ENCODE measurements at places on chromosomes 6 and 20. TPM values are rescaled to one million over a fixed set of nuclear protein-coding genes. Genes with fewer than 3 reads are reported as not detected.

DNA sequence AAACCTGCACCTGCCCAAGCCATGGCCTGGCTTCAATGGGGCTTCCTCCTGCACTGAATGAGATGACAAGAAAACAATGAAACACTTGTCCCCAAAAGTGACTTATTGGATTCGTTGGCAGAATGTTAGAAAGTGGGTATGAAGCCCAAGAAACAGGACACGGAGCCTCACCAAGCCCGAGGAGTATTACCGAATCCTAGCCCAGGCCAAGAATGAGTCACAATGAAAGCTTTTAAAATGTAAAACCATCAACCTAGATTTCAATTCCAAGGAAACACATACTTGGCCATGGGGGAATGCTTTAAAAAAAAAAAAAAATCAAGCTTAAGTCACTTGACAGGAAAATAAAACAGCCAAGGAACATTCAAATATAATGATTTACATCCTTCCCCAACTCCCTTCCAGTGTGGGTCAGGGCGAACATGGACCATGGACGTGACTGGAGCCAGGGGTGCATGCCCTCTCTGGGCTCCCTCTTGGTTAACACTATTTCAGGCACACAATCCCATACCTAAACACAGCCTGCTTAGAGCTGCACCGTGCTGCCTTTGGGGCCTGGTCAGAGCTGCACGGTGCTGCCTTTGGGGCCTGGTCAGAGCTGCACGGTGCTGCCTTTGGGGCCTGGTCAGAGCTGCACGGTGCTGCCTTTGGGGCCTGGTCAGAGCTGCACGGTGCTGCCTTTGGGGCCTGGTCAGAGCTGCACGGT is 3.1 kb upstream of the STX16 start:
- DNase-seq: no peak

DNA sequence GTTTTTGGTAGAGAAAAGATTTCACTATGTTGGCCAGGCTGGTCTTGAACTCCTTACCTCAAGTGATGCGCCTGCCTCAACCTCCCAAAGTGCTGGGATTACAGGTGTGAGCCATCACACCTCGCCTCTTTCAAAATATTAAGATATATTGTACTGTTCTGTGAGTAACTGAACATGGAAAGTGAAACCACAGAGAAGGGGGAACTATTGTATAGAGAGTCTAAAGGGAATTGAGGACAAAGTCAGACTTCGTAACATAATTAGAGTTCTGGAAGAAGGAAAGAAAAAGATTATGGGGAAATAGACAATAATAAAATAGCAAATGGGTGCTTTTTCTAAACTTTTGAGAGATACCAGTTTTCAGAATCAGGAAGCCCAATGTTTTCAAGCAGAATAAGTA is 17.4 kb upstream of the AKAP7 start:
- no peak for DNase-seq

- DNase-seq: no peak
Observed at GRCh38 chr6:37513155-37513554, 13.5 kb upstream of the CCDC167 start.

DNA sequence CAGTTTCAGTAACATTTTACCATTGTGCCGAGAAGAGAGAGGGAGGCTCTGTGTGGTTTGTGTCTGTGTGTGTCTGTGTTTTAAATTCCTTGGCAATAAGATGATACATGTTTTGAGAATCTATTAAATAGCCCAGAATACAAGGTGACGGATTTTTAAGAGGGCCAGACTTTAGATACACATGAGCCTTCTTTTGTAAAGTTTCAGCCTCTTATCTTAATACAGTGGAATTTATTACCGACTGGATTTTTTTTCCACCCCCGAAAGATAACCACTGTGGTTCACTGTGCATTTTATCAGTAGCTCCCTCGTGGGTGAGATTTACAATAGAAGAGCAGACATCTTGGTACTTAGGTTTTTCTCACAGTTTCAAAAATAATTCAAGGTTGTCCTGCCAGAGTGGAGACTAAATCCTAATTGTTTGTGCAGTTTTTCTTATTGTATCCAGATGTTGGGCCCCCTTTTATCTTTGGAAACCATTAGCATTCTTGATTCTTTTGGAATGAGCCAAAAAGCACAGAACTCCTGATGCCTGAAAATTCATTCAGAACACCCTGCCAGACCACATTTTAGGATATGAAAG is 49.9 kb downstream of the STK4 start:
- DNase-seq: no peak

DNA sequence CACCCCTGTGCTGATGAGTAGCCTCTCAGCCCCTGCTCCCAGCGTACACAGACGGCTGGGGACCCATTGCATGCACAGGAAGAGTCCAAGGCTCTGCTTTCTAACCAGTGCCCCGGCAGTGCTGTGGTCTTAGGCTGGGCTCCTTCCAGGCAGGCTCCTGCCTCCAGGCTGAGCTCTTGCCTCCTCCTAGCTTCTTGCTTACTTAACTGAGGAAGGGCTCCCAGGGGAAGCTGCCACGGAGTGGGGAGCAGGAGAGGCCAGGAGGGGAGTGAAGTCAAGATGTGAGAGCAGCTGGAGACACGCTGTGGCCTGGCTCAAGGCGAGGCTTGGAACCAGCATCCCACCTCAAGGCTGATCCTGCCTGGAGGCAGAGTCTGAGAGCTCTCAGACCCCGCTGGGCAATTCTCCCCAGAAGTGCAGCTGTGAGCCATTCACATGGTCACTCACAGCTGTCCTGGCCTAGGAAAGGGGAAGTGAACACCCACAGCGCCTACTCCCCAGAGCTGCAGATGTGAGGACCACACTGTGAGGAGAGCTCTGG is 141.0 kb downstream of the TBXT start:
- DNase-seq: no peak

- DNase-seq: no peak
Observed at GRCh38 chr6:140533526-140533925, 1159.1 kb upstream of the CITED2 start.

DNA sequence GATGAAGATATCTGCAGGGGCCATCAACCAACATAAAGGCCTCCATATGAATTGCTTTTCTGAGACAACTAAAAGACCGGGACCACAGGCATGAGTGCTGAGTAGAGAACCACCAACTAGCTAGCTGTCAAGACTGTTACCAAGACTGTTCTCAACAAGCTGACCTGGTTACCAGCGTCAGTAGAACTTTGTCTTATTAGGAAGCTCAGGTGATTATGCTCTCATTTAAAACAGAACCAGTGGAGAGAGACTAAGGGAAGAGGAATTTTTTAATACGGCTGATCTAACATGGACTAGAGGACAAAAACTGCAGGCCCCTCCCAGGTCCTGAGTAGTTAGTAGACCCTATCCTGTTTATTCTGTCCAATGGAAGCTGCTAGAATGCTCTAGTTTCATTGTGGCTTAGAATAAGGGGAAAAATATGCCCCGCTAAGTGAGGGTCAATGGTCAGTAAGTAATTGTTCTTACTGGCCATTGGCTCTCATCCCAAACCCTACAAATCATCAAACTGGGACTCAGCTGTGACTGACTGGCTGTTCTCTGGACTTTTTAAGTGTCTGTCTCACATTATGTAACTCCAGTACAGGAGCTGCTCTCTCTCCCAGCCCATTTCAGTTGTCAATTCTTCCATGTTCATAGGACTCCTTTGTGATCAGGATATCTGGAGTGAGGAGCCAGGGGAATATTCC is 3.8 kb upstream of the DYNLRB1 start:
- DNase-seq: no peak

GRCh38 chr6:16731478-16732051 is 29.7 kb downstream of the ATXN1 start:
- DNase-seq: no peak

- DNase-seq: no peak
Observed at GRCh38 chr20:53330601-53331140, 263.0 kb downstream of the ZNF217 start.

- no peak for DNase-seq
Observed at GRCh38 chr6:43767553-43768505, 2.2 kb upstream of the VEGFA start.

DNA sequence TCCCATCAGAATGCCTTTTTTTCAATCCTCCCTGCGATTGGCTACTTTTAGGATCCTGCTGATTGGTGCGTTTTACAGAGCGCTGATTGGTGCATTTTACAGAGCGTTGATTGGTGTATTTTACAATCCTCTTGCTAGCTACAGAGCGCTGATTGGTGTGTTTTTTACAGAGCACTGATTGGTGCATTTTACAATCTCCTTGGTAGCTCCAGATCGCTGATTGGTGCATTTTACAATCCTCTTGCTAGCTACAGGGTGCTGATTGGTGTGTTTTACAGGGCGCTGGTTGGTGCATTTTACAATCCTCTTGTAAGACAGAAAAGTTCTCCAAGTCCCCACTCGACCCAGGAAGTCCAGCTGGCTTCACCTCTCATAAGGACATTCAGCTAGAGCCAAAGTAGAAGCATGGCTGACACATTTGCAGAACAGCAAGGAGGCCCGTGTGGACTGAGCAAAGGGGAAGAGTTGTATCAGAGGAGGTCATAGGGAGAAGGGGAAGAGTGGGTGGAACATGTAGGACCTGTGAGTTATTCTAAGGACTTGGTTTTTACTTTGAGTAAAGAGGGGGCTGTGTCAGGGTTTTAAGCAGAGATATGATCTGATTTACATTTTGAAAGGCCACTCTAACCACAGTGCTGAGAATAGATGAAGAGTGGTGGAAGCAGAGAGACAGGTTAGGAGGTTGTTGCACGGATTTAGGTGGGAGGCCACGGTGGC is 2.6 kb downstream of the ALDH5A1 start:
- no peak for DNase-seq

- DNase-seq: no peak
Observed at GRCh38 chr6:161066511-161066910, 74.9 kb downstream of the MAP3K4 start.

GRCh38 chr20:49455691-49456090 is 26.8 kb downstream of the KCNB1 start:
- DNase-seq: no peak

DNA sequence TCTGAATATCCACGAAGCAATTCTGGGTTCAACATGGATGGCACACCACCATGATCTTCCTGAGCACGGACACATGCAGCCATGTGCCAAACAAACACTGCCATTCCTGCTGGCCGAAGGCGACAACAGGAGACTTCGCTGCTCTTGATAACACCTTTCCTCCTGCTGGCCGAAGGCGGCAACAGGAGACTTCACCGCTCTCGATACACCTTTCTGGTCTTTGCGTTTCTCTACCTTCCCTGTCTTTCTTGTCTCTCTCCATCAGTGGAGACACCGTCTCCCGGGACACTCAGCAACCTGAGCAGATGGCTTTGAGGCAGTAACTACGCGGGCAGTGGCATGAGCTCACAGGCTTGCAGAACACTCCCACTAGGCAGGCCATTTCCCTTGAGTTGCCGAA is 54.9 kb upstream of the MPC1 start:
- no peak for DNase-seq

DNA sequence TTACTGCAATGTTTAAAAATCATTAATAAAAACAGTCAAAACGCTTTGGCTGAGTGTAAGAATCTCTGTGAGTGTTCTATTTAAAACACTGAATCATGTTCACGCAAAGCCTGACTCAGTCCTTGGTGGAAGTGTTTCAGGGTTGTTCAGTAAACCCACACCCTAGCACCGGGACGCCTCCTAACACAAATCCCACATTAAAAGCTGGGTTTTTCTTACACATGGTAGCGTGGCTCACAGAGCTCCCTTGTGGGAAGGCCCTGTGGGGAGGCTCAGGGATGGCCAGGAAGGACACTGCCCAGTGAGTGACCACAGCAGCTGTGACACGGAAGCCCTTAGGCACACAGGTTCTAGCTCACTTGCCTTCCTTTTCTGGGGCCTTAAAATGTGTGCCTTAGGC is 80.2 kb downstream of the GMPR start:
- no peak for DNase-seq

- DNase-seq: no peak
Observed at GRCh38 chr6:168415098-168415992, 25.6 kb upstream of the SMOC2 start.

GRCh38 chr20:61886721-61887595 is 178.7 kb downstream of the TAF4 start:
- no peak for DNase-seq

DNA sequence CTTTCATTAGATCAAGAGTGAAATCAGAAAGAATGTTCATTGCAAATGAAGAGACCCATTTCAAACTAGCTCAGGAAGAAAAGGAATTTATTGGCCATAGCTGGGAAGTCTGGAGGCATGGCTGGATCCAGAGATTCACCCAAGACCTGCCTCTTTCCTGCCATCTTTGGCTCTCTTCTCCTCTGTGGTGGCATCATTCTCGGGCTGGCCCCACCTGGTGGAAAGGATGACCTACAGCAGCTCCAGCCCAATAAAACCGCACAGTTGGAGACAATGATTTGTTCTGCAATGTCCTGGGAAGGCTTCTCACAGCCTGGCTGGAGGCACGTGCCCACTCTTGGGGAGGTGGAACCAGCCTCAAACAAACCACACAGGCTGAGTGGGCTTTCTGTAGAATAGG is 18.1 kb upstream of the FERMT1 start:
- DNase-seq: no peak

DNA sequence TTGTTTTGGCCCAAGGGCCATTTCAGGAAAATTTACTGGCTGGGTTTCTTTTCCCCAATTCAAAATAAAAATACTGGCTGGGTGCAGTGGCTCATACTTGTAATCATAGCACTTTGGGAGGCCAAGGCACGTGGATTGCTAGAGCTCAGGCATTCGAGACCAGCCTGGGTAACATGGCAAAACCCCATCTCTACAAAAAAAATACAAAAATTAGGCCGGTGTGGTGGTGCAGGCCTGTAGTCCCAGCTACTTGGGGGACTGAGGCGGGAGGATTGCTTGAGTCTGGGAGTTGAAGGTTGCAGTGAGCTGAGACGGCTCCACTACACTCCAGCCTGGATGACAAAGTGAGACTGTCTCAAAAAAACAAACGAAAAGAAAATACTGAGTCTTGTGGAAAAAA is 60.0 kb downstream of the NINL start:
- DNase-seq: no peak

DNA sequence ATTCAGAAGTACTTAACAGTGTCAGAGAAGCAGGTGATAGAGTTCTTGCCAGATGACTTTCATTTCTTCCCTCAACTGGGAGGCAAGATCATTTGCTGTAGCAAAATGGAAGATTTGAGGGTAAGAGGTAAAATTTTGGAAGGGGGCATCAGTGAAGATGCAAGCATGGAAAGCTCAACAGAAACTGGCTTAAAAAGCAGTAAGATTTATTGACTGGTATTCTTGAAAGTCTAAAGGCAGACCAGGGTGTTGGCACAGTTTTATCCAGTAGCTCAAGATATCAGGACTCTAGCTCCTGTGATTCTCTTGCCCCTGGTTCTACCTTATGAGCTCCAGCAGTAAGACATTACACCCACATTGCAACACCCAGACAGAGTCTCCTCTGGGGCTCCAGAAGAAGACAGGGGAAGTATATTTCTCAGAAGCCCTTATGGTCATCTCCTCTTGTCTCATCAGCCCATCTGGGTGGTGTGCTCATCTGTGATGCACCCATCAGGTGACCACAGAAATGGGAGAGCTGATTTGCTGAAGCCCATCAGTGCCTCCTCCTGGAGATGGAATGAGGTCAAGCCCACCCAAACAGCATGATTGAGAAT is 16.0 kb upstream of the MOCS1 start:
- no peak for DNase-seq

Gene PAX1
- not detected for total RNA-seq

Gene FOXF2
- 9.2 TPM for total RNA-seq

Gene SLC44A4
- total RNA-seq: 445 TPM

Gene PGM3
- 25.0 TPM for total RNA-seq

Gene RAB23
- total RNA-seq: 18.2 TPM

Gene MDFI
- 2.4 TPM for total RNA-seq

Gene EEF1E1
- total RNA-seq: 15.5 TPM

Gene PSMB1
- total RNA-seq: 153 TPM

Gene DSP
- total RNA-seq: 163 TPM

Gene FAM120B
- total RNA-seq: 50.3 TPM

Gene HEY2
- 0.40 TPM for total RNA-seq

Gene MYBL2
- total RNA-seq: 2.2 TPM

Gene CD24
- 75.0 TPM for total RNA-seq

Gene VWA7
- 26.0 TPM for total RNA-seq

Gene SUMO4
- 8.2 TPM for total RNA-seq

Gene ZSCAN16
- total RNA-seq: 7.0 TPM

Gene SLC25A27
- total RNA-seq: 27.5 TPM
